ENCODE measurements at places on chromosomes 4 and X. TPM values are rescaled to one million over a fixed set of nuclear protein-coding genes. Genes with fewer than 3 reads are reported as not detected.

PCDH10 gene
- total RNA-seq, result under 0.01 TPM

CPE gene
- total RNA-seq, result 0.89 TPM

REST gene
- 27.2 TPM for total RNA-seq

F8A2 gene
- total RNA-seq, result not detected

MAML3 gene
- total RNA-seq, result 4.4 TPM

DRP2 gene
- total RNA-seq, result under 0.01 TPM

FMR1NB gene
- total RNA-seq, result not detected

CLDN34 gene
- total RNA-seq, result 0.13 TPM

GRCh38 chr4:53490965-53491622 is 100.2 kb downstream of the LNX1 start:
- DNase-seq, result peak; percentile 92

DNA sequence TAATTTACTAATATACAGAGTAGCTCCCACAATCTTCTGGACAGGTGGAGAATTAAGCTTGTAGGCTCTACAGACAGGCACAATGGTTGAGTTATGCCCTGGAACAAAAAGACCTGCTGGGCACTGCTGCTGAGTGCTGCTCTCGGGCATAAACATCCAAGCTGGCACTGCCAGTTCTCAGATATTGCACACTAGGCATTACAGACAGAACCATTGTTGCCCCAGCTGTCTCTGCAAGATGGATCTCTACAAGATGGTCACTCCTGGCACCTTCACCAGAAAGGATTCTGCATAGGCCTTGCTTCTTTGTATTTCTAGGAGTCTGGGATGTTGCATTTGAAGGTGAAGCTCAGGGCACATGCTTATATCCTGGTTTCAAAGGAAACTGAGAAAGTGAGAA is 527.1 kb downstream of the STIM2 start:
- no peak for DNase-seq

- DNase-seq, result no peak
Measured at GRCh38 chr4:98314791-98315565, 53.8 kb downstream of the RAP1GDS1 start.

DNA sequence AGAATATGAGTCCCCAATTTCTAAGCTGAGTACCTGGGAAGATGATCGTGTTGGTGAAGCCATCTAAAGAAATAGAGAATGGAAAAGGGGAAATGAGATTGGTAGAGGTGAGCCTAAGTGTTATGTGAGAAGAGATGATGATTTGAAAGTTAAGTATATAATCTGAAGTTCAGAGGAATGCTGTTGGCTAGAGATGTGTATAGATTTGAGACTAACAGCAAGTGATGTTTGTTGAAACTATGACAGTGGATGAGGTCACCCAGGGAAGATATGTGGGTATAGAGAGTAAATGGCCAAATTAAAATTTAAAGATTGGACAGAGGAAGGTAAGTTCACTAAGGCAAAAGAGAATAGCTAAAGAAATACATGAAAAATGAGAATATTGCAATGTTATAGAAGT is 324.2 kb downstream of the MAPK10 start:
- DNase-seq, result no peak

DNA sequence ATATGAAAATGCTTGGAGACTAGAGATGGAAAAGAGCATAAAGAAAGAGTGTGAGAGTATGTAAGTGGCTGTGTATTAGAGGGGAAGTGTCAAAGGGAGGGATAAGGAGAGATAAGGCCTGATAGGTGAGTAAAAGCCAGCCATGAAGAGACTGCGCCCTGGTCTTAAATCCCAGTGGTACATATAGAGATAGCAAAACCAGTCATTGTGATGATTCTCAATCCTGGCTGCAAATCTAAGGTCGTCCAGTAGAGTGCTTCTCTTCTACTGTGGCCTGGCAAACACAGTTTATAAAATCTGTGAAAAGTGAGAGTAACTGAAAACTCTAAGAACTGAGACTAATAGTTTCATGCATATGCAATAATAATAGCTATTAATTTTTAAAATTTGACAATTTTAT is 86.9 kb downstream of the MAB21L2 start:
- DNase-seq, result no peak

GRCh38 chr4:157739242-157739641 is 433.6 kb downstream of the GASK1B start:
- DNase-seq, result no peak

DNA sequence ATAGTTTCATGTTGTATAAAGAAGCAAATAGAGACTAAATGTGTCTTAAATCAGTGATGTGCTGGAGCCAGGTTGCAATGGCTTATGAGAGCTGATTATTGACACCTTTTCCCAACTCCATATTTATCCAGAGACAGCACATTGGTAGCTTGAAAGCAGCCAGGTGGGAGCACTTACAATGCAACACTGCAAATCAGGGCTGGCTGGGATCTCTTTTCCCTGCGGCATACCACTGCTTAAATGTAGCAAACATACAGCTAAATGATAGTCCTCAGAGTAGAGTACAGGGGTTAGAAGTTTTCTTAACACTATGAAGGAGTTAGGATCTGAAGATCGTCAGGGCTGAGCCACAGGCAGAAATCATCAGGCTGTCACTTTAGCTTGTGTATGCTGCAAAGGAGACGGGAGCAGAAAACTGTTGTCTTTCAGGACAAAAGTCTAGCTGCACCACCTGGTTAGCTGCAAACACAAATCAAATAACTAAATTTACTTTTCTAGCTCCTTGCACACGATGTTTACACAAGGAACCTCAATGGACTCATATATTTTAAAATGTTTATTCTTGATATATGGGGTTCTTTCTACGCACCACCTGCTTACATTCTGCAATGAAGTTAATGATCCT is 527.3 kb downstream of the TLL1 start:
- DNase-seq, result no peak

DNA sequence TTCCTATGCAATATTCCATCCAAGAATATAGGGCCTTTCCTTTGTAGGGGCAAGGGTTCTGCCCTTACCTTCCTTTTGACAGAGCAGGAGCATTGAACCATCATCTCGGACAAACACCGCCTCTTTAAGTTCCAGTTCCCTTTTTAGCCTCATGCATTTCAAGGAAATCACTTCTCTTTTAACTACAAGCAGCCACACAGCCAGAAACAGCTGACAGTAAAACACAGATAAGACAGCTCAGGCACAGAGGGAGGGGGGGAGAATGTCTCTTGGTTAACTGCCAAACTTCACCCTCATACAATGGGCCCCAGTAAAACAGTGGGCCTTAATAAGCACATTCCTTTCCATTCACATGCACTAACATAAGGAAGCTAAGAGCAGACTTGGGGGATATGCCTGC is 648.3 kb downstream of the GABRG1 start:
- no peak for DNase-seq

- DNase-seq, result no peak
Measured at GRCh38 chr4:182929296-182929695, 12.1 kb upstream of the DCTD start.

DNA sequence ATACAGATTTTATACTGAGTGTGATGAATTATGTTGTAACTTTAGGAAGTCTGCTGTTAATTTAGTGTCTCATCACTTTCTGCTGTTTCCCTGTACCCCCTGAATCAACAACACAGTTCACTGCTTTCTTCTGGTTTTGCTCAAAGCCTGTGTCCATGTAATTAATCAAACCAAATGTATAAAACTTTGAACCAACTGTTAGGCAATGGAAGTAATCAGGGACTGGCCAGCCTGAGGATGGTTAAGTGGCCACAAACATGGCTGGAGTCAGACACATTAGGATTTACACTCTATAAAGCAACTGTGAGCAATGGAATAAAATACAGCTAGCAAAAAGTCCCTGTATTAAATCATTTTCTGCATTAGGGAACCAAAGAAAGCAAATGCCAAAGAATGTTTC is 42.6 kb downstream of the CXCL1 start:
- no peak for DNase-seq

GRCh38 chr4:140268186-140268841 is 105.1 kb upstream of the SCOC start:
- no peak for DNase-seq

DNA sequence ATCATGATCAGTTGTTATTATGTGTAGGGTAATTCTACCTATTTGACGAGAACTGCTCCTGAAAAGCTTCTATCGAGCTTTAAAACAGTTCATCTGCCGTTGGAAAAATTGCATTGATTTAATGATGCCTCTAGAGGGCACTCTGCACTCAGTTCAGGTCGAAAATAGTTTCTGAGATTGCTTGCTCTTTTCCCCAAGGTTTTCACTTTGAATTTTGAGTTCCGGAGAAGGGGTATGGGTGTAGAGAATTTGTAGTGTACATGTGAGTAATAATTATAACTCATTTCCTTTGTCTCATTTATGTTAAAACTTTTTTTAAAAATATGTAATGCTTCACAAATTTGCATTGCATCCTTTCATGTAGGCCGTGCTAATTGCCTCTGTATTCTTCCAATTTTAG is 28.4 kb upstream of the TNIP3 start:
- DNase-seq, result peak; percentile 39

DNA sequence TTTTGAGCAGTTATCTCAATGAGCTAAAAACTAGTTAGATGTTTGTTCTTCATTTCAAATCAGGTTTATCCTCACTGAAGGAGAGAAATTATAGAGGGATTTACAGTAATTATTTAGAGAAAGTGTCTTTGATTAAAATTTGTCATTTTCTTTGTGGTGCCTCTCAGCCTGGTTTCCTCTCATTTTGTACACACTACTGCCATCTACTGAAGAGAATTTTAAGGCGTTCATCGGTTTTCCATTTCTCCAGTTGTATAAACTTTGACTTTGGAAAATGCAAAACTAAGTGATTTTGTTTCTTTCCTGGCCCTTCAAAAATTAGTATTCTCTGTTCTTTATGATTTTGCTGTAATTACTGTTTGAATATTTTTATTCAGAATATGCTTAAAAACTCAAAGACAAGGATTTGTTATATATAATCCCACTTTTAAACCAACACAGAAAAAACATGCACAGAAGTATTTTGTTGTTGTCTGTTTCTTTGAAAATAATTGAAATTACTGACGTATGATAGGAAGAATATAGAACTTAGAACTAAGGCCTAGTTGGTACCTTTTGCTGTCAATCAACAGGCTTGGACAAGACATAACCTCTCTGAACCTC is 34.4 kb upstream of the ANXA3 start:
- DNase-seq, result peak; percentile 38

DNA sequence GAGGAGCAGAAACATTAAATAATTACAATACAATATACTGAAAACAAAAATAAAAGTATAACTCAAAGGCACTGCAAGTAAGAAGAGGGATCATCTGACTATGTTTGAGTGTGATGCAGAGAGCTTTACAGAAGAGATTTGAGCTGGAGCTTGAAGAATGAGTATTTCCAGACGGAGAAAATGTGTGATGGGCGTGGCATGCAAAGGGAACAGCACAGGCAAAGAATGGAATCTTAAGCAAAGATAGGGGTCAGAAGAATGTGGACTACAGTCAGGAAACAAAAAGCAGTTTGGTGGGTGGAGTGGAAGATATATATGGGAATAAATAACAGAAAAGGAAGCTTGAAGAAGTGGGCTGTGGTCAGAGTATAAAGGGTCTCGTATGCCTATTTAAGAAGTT is 45.5 kb downstream of the OPHN1 start:
- DNase-seq, result no peak

DNA sequence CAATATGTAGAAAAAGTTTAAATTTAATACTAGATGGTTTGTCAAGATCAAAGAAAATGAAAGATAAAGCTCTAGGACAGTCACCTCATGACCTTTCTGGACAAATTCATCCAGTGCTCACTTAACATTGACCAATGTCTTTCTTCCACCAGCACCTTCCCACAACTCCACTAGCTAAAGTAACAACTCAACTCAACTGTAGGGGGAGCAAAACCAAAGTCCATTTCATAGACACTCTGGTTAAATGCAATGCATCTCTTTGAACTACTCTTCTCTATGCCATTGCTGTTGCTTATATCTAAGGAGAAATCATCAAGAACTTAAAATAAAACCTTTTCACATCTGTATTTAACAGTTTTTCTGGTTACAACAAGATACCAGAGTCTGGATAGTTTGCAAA is 25.1 kb downstream of the UGT2B4 start:
- no peak for DNase-seq

GRCh38 chrX:50700921-50701320 is 113.1 kb downstream of the SHROOM4 start:
- peak; percentile 26 for DNase-seq

GRCh38 chr4:110309675-110310074 is 111.3 kb upstream of the ELOVL6 start:
- no peak for DNase-seq

GRCh38 chrX:15292861-15293260 is 22.6 kb downstream of the ASB11 start:
- no peak for DNase-seq

DNA sequence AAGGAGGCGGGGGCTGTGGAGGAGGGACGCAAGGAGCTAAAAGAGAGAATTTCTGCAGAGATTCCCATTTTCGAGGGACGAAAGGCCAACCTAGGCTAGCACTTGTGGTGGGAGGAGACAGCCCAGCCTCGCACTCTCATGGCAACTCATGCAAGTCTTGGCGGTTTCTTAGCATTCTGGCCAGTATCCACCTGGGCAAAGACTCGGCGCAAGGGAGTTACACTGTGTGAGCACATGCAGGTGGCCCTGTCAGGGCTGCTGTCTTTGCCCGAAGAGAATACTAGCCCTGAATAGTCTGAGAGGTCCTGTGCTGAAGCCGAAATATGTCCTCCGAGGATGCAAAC is 15.5 kb downstream of the MCF2 start:
- no peak for DNase-seq

DNA sequence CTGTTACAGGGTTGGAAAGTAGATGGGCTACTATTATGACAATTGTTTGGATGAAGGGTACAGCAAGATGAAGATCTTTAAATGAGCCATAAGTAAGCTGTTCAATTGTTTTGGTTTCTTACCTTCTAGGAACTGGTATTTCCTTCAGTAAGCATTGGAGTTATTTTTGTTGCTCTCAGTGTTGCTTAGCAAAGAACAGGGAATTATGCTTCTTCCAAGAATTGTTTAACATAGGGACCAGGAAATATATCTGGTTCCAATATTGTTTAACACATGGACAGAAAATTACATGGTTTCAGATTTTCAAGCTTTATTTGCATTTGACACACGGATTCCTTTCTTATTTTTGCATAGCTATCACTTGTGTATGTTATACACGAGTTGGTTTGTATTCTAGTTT is 1999.0 kb downstream of the ARAP2 start:
- DNase-seq, result no peak

DNA sequence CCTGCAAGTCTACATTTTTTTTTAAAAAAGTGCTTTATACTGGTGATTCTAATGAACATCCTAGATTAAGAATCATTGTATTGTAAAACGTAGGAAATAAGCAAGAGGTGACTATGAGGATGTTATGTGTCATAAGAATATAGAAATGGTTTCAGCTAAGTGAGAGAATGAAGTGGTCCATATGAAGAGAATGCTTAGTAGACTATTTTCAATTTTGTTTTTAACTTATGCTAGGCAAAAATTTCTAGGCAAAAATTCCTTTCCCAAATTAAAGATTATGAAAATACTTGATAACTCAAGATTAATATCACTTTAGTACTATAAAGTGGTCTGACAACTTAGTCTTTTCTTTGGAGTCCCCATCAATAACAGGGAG is 825 bp downstream of the DYNLT3 start:
- DNase-seq, result no peak

All from dermis microvascular lymphatic vessel endothelial cell (primary cell).